ENCODE measurements at places on chromosomes 7 and 10.

DNA sequence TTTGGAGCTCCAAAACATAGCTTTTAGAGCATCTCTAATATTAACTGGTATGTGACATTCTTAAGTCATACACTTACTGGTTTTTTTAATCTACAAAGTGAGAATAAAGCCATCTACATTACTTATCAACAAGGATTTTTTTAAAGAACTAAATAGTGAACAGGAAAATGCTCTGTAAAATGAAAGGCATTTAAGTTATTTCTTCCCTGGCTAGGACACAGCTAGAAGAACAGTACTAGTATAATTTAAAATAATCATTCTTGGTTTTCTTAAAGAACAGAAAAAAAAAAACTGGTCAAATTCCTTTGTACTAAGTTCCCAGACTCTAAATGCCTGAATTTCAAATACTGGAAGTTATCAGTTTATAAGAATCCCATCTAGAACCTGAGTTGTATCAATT is 139.5 kb downstream of the SRPK2 start:
- H3K4me1 ChIP-seq, result peaks cover 16% of the 10 kb centered on the region
- H3K27me3 ChIP-seq, result no peaks in the 10 kb centered on the region
- no peak overlapping the region for H3K27ac ChIP-seq
- DNase-seq, result no peak
- H3K36me3 ChIP-seq, result no peaks in the 10 kb centered on the region

DNA sequence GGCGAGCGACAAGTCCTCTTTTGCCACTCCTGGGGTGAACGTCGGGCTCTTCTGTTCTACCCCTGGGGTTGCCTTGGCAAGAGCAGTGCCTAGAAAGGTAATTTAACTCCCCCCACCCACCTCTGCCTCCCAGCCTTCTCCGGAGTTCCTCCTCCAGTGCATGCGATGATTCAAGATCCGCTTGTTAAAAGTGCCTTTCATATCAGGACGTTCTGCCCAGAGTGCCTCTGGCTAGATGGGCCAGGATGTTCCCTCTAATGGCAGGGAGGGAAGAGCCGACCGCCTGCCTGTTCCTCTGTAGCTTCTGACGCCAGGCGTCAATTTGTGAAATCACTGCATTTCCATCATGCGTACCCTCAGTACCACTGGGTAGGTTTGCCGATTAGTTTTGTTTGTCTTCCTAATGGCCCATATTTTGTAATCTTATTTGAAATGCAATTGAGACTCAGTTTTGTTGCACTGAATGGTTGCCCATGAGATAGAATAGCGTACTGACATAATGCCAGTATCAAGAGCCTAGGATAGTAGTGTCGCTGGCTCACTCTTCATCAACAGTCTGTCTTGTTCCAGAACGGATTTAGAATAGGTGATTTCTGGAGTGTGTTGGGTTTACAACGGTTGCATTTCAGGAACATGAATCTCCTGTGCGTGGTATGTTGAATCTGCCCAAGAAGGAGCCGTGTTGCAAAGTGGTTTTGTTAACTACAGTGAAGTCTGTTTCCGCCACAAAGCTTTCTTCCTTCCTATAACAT is 13.5 kb downstream of the ECHDC3 start:
- H3K4me3 ChIP-seq, result no peak overlapping the region
- H3K36me3 ChIP-seq, result peaks cover 26% of the 10 kb centered on the region
- no peaks in the 10 kb centered on the region for H3K27me3 ChIP-seq
- H3K4me1 ChIP-seq, result peaks cover 11% of the 10 kb centered on the region
- DNase-seq, result no peak

- no peaks in the 10 kb centered on the region for H3K36me3 ChIP-seq
- no peak overlapping the region for H3K27ac ChIP-seq
- H3K27me3 ChIP-seq, result no peaks in the 10 kb centered on the region
- no peak overlapping the region for H3K4me3 ChIP-seq
- no peaks in the 10 kb centered on the region for H3K4me1 ChIP-seq
- DNase-seq, result no peak
Measured at GRCh38 chr7:52283335-52283734, 752.1 kb upstream of the POM121L12 start.

GRCh38 chr7:129550693-129551360 is 48.5 kb downstream of the SMKR1 start:
- DNase-seq, result peak; percentile 92
- H3K27ac ChIP-seq, result peak overlapping the region; percentile 43
- H3K36me3 ChIP-seq, result no peaks in the 10 kb centered on the region
- H3K27me3 ChIP-seq, result peaks cover 2% of the 10 kb centered on the region
- H3K4me3 ChIP-seq, result no peak overlapping the region
- peaks cover 7% of the 10 kb centered on the region for H3K4me1 ChIP-seq

Measured in muscle of leg (tissue), 16 donors.